ENCODE measurements at places on chromosomes 11 and 22.
A peak's percentile ranks its signal among the peaks of the same experiment; 100 is the strongest.

- no peak for DNase-seq
These were observed 6.2 kb downstream of the MRGPRD start for GRCh38 chr11:68974421-68975194.

DNA sequence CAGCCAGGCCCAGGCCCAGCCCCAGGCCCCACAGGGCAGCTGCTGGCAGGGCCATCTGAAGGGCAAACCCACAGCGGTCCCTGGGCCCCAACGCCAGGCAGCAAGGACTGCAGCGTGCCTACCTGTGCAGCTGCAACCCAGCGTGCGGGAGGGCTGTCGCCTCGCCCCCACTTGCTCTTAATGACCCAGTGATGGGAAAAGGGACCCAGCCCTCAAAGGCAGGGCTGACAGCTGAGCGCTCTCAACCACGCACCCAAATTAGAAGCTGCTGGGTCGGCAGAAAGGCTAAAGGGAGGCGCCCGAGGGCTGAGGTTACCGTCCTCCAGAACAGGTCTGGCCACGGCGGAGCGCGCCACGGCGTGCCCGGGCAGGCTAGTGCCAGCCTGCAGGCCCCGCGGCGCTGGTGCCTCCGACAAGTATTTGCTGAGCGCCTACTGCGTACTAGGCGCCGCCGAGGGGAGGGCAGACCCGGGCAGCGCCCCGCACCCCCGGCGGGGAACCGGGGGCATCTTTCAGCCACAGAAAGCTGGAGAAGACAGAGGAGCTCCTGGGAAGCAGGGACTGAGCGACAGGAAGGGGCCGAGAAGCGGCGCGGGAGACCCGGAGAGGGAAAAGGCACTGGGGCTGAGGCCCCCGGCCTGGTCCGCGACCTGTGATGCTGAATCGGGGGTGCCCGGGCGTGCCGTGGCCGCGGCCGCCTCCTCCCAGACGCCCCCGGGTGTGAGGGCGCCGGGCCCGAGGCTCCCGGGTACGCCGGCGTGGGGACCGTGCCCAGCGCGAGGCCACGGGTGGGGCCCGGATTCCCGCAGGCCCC, 773 bp downstream of the HRAS start:
- DNase-seq = no peak

DNA sequence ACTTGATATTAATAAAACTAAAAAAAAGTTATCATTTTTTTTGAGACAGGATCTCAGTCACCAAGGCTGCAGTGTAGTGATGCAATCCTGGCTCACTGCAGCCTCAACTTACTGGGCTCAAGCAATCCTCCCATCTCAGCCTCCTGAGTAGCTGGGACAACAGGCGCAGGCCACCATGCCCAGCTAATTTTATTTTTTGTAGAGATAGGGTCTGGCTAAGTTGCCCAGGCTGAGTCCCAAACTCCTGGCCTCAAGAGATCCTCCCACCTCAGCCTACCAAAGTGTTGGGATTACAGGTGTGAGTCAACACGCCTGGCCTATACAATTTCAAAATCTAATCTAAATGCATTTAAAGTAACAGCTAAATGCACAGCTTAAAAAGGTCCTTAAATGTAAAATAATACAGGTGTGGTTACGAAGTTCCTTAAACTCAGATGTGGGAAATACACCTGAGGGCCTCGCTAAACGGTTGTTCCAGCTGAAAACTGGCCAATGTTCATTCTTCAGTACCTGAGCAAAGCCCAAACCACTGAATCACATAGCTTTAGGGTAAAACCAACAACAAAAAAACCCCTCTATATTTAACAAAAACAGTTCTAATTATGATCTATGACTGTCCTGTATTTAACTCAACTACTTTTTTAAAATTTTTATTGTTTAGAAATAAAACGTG, 11.8 kb downstream of the NAP1L4 start:
- no peak for DNase-seq

- no peak for DNase-seq
These were observed 9.5 kb downstream of the ELFN2 start for GRCh38 chr22:37417677-37418348.

- no peak for DNase-seq
These were observed 49.7 kb upstream of the MYEOV start for GRCh38 chr11:69244266-69244665.

- no peak for DNase-seq
These were observed 2.6 kb downstream of the PHOX2A start for GRCh38 chr11:72241291-72241781.

- no peak for DNase-seq
These were observed 79.9 kb downstream of the FAM181B start for GRCh38 chr11:82653752-82654151.

GRCh38 chr11:119376197-119376847, 5.2 kb downstream of the USP2 start:
- no peak for DNase-seq

- peak; percentile 50 for DNase-seq
These were observed 21.6 kb upstream of the C11orf96 start for GRCh38 chr11:43920598-43921419.

- DNase-seq = no peak
These were observed 300.3 kb downstream of the ST3GAL4 start for GRCh38 chr11:126655807-126656128.

DNA sequence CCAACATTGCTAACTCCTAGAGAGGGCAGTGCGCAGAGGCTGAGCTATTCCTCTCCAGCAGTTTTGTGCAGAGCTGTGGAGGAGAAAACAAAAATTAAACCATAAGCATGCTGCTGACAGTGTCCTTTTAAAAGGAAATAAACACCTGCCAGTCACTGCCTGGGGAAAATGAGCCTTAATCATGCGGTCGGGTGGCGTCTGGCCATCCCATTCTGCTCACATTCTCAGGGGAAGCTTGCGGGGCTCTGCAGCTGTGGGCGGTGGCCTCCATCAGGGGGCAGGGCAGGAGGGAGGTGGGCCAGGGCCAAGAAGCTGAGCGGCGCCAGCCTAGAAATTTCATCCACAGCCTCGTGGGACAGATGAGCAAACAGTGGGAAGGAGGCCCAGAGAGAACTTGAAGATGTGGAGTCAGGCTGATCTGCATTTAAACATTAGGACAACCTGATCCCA, 71.0 kb upstream of the TP53I11 start:
- peak; percentile 59 for DNase-seq

DNA sequence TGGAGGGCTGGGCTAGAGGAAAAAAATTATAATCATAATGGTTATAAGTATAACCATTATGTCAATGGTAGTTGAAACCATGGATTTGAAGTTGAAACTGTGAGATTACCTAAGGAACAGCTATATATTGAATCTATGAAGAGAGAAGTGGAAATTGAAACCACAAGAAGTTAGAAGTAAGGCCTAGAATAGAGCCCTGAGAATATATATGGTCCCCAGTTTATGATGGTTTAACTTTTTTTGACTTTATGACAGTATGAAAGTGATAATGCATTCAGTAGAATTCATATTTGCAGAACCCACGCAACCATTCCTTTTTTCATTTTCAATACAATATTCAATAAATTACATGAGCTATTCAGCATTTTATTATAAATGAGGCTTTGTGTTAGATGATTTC, 15.0 kb downstream of the AASDHPPT start:
- DNase-seq = no peak

- DNase-seq = no peak
These were observed 9.4 kb downstream of the ADAMTS15 start for GRCh38 chr11:130457623-130458409.

DNA sequence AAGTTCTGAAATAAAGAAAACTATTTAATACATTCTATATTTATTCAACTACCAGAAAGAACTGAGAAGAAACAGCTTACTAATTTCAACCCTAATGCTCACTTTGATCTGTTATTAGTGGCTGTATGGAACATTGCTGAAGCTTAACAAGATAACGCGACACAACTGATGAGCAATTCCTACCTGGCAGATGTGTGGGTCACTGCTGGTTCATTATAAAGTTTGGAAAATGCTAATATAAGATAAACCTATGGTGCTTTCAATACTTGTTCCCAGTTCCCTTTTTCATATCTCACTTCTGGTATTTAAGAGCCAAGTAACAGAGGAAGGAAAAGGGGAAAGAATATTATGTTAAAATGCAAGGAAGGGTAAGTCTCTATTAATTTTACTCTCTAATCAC, 10.5 kb downstream of the CTSC start:
- DNase-seq = no peak

DNA sequence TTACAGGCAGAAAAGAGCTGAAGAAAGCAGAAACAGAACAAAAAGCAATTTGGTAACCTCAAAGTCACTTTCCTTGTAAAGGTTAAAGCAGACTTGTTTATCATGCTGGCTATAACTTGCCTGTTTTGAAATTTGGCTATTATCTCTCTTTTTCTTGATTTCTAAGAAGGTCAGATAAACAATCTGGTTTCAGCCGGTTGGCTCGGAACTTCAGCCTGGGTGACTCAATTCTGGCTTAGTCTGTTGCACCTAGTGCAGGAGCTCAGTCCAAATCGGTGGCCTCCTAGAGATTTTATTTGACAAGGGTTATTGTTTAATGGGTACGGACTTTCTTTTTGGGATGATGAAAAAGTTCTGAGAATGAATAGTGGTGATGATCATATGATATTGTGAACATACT, 367.1 kb upstream of the B3GAT1 start:
- no peak for DNase-seq

DNA sequence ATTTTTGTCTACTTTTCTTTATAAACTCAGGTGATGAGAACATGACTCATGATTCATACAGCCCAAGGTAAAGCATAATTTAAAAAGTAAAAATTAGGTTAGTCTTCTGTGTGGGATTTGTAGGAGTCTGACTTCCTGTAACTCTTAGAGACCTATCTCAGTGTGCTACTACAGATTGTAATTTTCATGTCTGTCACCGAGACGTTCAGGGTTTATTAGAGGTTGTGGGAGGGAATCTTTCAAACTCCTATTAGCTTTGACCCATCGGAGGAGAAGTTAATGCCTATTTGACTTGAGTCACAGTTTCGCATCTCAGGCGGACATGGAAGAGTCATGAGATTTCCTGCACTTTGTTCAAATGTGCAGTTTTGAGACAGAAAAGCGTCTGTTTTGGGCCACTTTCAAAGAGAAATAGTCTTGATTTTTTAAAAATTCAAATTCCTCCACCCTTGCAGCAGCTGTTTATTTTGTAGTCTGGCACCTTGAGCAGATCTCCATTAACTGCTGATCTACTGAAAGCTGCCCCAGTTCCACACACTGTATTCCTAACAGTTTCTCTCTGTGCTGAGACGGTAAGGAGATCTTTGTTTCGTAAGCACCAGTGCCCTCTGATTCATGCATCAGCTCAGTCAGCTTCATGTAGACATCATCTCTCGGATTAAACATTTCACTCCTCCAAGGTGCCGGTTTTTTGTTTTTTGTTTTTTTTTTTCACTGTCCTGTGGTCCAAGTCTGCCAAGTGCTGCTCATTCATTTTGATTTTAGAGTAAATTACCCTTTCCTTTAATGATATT, 24.3 kb downstream of the ALKBH3 start:
- no peak for DNase-seq

DNA sequence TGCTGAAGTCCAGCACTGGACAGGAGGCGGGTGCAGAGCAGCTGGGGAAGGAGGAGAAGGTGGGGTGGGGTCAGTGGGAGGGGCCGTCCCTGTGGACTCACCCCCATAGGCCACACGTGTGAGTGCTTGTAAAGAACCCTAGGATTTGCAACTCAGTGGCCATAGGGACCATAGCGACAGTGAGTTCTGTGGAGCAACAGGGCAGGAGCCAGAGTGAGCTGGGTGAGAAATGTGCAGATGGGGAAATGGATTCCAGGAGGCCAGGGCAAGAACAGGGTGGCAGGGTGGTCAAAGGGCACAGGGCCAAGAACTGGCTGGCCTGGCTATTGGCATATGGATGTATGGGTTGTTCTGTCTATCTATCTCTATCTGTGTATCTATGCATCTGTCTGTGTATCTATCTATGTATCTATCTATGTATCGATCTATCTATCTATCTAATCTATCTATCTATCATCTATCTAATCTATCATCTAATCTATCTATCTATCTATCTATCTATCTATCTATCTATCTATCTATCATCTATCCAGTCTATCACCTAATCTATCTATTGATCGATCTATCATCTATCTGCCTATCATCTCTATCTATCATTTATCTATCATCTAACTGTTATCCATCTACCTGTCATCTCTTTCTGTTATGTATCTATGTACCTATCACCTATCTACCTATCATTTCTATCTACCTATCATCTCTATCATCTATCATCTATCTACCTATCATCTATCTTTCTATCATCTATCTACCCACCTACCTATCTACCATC, 889.0 kb downstream of the TBC1D22A start:
- DNase-seq = no peak

DNA sequence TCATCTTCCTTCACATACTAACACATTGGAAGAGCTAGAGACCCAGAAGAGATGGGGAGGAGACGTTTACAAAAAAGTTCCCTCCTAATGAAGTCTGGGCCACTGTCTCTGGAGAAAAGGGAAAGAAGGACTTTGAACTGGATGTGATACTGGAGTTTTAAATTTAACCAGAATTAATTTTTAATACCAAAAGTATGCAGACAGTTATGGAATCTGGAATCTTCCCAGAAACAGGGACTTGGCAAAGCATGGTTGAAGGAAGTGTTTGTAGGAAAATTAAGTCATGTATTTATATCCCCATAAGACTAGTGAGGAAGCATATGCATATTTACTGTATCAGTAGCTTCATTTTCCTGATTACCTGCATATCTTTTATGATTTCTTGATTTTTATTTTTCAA, 215.5 kb downstream of the TTC28 start:
- DNase-seq = no peak

DNA sequence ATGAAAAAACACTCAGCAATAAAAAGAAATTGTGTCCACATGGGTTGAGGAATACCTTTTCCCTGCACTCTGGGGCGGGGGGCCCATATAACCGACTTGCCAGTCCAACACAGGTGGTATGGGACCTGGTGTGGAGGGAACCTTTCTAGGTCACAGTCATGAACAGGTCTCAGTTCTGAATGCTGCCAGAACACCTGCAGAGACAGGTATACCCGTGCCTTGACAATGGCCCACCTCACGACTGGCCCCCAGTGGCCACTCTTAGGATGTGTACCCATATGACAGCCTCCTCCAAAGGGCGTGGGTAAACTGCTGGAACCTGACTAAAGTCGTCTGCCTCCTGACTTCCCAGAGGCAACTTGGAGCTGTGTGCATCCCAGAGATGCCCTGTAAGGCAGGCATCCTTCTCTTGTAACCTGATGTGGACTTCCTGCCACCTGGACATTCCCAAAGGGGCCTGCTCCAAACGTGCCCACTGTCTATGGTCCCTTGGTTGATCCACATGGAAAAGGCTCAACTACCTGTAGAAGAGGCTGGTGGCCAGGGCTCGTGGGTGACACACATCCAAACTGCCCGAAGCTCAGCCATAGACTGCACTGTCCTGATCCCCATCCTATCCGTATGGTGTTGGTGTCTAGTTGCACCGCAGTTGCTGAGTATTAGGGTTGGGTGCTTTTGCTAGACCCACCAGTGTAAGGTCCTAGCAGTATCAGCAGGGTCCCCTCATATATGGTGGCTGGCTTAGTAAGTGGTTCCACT, 859.3 kb downstream of the BRD1 start:
- no peak for DNase-seq

GRCh38 chr22:26182723-26183122, 13.5 kb downstream of the SEZ6L start:
- DNase-seq = peak; percentile 21
